Forelimb muscle (tissue), 1 donor: ENCODE measurements at places on chromosomes 4 and X.
A peak's percentile ranks its signal among the peaks of the same experiment; 100 is the strongest.

DNA sequence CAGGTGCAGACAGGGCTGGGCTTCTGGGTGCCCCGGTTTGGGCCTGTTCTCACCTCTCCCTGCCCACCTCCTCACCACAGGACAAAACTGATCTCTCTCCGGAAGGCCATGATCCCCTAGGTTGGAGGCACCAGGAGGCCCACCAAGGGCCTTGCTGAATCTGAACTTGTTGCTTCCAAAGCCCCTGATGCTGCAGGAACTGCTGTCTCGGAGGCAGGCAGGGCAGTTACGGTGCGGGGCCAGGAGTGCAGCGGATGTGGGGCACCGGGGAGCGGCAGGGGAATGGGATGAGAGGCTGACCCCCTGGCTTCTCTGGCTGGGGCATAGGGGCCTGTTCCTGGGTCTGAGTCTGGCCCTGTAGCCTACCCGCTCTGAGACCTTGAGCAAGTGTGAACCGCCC, 100.4 kb upstream of the PSAPL1 start:
- DNase-seq: no peak

GRCh38 chr4:24885342-24885741, 27.5 kb downstream of the CCDC149 start:
- no peak for DNase-seq

GRCh38 chrX:15714529-15714928, 23.5 kb upstream of the CA5B start:
- no peak for DNase-seq

DNA sequence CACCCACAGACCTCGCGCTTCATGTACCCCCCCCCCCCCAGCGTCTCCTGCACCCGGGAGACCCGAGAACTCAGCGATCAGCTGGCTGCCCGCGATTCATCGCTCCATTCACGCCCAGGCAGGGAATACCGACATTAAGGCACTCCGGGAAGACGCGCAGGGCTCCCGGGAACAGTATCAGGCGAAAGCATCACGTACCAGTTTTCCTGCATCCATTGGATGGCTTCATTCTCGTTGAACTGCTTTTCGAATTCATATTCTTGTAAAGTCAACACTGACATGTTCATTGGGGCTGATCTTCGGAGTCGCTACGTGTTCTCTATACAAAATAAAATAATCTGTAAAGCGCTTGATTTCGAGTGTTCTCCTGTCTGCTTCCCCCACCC, 373 bp downstream of the ELOVL6 start:
- DNase-seq: no peak

DNA sequence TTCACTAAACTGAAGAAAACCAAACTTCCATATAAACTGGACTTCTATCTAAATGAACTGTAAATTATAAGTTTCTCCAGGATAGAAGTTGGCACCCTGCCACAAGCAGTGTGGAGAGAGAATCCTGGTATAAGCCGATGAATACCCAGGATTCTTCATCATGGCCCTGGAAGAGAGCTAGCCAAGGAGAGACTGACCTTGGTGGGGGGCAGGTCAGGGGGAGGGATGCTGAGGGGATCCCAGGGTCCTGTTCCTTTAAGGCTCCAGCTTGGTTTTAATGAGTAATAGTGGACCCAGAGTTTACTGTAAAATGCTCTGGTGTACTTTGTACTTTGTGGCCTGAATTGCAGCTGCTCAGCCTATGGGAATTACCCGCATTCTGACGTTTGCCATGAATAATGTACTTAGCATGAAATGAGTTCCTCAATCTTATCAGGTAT, 16.9 kb downstream of the RASSF6 start:
- DNase-seq: no peak

GRCh38 chr4:163697121-163697520, 202.6 kb downstream of the TMA16 start:
- DNase-seq: no peak

DNA sequence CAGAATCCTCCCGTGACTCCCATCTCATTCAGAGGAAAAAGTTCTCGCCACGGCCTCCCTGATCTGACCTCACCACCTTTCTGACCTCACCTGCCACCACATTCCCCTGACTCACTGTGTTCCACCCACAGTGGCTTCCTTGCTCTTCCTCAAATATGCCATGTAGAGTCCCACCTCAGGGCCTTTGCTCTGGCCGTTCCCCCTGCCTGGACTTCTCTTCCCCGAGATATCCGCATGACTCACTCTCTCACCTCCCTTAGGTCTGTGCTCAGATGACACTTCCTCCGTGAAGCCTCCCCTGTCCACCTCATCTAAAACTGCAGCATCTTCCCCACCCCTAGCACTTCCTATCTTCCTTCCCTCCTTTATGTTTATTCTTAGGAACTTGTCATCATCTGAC, 7.2 kb upstream of the TSPYL2 start:
- no peak for DNase-seq

DNA sequence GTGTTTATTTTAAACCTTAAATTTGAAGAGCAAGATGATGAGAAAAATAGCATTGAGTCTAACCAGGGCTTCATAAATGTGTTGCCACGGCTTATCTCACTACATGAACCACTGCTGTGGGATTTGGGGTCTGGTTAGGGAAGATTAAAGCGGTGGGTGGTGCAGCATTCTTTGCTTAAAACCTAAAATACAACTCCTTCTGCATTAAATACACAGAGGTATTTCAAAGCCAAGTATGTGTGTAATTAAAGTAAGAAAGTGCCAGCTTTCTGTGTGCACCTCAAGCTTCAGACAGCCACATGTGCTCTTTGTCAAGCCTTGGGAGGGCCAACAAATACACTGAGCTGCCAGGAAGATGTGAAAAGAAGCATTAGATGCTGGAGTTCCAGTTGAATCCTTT, 128.0 kb downstream of the CPE start:
- no peak for DNase-seq

DNA sequence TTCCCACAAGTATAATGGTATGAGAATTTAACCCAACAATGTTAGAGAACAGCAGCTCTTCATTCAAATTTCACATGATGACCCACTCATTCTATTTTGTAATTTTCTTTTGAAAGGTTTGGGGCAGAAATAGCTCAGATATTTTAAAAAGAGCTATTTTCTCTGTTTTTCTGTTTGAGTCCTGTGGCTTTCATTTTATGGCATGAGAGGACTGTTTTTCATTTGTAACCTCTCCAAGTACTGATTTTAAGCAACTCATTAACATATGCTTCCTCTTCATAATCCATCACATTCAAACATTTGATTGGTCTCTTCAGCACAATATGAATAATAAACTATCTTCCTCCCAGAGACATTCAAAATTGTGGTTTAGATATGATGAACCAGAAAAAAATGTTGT, 129.0 kb upstream of the TEX13A start:
- no peak for DNase-seq

DNA sequence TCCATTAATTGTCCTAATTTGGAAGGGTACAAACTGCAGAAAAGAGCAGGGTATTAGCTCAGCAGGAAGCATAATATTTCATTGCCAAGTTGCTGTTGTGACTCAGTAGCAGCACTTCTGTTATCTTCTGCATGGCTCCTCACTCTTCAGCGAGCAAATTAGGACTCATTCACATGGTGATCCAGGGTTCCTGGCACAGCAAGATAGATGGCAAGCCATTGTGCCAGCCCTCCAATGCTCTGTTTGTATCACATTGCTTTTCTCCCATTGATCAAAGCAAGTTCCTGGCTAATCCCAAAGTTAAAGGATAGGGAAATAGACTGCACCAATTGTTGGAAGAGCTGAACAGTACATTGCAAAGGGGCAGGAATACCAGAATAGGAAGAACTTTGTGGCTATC, 382.5 kb upstream of the ATOH1 start:
- no peak for DNase-seq

- DNase-seq: no peak
Observed at GRCh38 chr4:71195924-71196323, 142.9 kb upstream of the SLC4A4 start.

- DNase-seq: no peak
Observed at GRCh38 chr4:109675181-109675580, 28.1 kb downstream of the CASP6 start.

- DNase-seq: no peak
Observed at GRCh38 chr4:38983787-38984598, 48.2 kb downstream of the TMEM156 start.

DNA sequence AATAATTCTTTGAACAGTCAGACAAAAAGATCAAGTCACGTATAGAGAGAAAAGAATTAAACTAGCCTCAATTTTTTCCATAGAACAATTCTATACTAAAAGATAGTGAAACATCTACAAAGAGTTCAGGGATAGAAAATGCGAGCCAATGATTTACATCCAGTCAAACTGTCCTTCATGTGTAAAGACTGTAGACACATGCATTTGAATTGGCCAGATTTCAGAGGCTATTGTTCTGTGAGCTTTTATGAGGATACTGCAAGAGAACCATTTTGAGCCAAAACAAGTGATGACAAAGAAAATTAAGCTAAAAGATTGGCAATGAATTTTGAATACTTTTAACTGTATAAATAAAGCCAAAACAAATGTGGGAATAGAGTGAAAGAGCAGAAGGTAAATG, 1230.3 kb downstream of the RPA4 start:
- DNase-seq: no peak

- no peak for DNase-seq
Observed at GRCh38 chr4:69591364-69591763, 48.1 kb downstream of the UGT2A2 start.

- no peak for DNase-seq
Observed at GRCh38 chr4:146548443-146548842, 26.7 kb upstream of the SLC10A7 start.

- peak; percentile 1 for DNase-seq
Observed at GRCh38 chrX:66200855-66201795, 37.1 kb downstream of the HEPH start.

GRCh38 chr4:73252001-73252400, 6.6 kb downstream of the ANKRD17 start:
- no peak for DNase-seq

GRCh38 chr4:185265942-185266341, 56.5 kb downstream of the SNX25 start:
- no peak for DNase-seq

- no peak for DNase-seq
Observed at GRCh38 chr4:128608006-128608405, 201.5 kb upstream of the JADE1 start.

GRCh38 chrX:132015875-132016274, 7.2 kb upstream of the STK26 start:
- no peak for DNase-seq

- DNase-seq: no peak
Observed at GRCh38 chr4:153824501-153824900, 35.6 kb upstream of the SFRP2 start.

GRCh38 chr4:38951598-38951997, 80.6 kb downstream of the TMEM156 start:
- no peak for DNase-seq

- no peak for DNase-seq
Observed at GRCh38 chrX:23390979-23391378, 56.3 kb downstream of the PTCHD1 start.

DNA sequence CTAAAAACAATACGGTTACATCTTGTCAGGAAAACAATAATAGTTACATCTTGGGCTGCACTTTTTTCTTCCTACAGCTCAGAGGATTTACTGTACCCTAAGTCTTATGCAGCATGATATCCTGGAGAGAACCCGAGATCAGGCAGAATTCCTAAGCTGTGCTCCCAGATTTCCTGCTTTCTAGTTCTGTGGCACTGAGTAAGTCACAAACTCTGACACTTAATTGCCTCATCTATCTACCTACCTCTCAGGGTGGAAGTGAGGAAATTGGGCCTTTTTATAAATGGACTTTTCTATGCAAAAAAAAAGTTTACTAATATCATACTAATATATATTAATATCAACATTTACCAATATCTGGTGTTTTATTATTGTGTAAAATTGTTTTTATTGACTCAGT, 438.5 kb downstream of the INPP4B start:
- no peak for DNase-seq

GRCh38 chr4:77395481-77395880, 210.1 kb upstream of the CXCL13 start:
- no peak for DNase-seq

DNA sequence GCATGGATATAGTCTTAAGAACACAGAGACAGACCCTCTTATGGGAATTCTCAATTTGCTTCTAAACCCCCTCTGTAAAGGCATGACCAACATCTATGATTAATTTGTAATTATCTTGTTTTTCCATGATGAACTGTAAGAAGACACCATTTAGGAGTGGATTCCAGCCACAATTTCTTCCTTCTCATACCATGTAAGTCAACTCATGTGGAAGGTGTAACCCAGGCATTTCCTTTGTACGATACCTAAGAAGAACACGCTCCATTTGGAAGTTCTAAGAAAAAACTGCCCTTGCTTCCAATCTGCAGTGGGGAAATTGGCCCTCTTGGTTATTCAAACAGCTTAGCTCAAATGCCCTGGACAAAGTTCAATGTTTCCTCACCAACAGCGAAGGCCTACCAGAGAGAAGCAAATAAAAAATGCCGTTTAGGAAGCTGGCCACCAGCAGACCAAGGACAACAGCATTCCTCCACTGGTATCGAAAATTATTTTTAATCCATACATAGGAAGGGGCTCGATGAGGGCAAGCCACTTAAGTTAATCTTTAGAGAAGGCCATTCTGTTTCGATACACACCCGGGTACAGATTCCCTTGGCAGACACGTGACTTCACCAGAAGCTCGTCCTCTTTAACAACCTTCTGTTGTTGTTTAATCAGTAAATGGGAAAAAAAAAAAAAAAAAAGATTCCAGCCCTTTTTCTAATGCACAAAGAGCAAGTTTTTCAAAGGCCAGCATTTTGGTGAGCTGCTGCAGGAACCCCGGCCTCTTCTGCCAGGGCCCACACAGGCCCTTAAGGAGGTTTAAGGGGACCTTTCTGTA, 2.6 kb downstream of the DHRSX start:
- no peak for DNase-seq

- DNase-seq: no peak
Observed at GRCh38 chrX:137566746-137567679, 1.1 kb downstream of the ZIC3 start.

- DNase-seq: no peak
Observed at GRCh38 chr4:37793562-37793961, 32.9 kb upstream of the PGM2 start.

DNA sequence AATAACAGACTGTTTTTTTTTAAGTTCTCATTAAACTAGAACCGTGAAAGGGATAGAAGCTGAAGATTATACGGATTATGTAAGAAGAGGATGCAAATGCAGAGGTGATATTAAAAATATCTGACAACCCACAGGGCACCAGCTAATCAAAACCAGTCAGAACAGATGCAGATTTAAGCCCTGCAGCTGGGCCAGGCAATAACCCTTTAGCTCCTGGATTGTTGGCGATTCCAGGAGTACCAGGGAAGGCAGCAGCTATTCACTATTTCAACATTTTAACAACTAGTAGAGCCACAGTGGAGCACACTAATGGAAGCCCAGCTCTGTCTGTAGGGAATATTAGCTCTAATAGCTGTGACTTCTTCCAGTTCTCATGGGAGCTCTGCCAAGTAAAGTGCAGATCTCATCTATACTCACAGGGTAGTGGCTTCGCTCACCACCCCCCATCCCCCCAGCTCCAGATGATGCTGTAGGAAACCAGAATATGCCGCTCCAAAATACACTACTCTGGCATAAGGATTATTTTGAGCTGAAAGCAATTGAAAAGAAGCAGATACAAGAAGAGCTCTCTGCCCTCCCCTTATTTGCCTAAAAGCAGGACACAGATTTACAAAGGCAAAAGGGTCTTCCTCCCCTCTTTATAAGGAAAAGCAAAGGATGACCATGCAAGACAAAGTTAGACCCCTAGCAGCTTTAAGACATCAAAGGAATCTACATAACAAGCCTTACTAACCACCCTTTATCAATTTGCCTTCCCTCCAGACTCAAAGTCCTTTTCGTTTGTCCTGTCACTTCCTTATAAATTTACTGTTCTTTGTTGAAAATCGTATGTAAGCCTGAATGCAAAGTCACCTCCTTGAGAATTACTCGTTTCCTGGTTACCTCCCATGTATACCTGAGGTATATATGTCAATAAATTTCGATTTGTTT, 13.7 kb downstream of the SCD5 start:
- no peak for DNase-seq
